ENCODE measurements at places on chromosomes 7 and 10. TPM values are rescaled to one million over a fixed set of nuclear protein-coding genes. Genes with fewer than 3 reads are reported as not detected.
A peak's percentile ranks its signal among the peaks of the same experiment; 100 is the strongest.

Gene FAM131B
- 18.5 TPM for total RNA-seq

Gene IFIT1
- total RNA-seq, result 1.2 TPM

Gene PRTFDC1
- 6.8 TPM for total RNA-seq

Gene FZD1
- total RNA-seq, result 0.61 TPM

Gene NRCAM
- total RNA-seq, result 2.3 TPM

Gene TMEM139
- 0.85 TPM for total RNA-seq

Gene UTF1
- 31.5 TPM for total RNA-seq

- no peak for DNase-seq
These were observed 150.0 kb downstream of the CHRM2 start for GRCh38 chr7:137018468-137018867.

GRCh38 chr10:90227217-90227656 is 525.8 kb downstream of the KIF20B start:
- no peak for DNase-seq

DNA sequence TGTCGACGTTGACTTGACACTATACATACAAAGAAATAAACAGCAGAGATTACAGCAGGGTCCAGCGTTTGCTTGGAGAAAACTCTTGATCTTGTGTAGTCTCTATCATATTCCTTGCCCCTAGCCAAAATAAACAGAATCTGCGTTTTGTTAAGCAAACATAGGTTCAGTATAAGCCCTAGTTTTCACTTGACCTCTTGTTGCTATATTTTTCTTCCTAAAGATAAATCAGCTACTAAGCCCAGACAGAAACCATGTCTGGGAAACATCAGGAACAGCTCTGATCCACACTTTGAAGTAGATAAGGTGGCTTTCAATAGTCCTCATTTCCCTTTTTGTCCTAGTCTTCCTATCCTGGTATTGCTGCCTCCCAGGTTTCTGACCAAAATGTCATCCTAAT is 328.2 kb upstream of the MAGI2 start:
- no peak for DNase-seq

DNA sequence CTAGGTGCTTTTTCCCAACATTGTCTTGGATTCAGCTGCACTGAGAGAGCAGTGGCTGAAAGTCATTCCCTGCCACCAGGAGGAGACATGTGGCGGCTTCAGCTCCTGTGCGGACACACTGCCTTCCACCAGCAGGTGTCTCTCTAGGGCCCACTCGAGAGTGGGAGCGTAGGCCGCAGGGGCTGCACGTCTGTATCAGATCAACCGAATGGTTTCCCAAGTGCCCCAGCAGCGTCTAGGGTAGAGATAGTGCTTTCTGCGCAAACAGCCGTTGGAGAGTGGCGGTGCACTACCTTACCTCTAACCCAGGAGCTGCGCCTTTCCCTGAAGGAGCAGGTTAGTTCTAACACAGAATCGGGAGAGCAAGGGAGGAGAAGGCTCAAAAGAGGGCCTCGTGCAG is 31.7 kb downstream of the PAPOLB start:
- DNase-seq, result peak; percentile 88

- no peak for DNase-seq
These were observed 28.1 kb upstream of the NAMPT start for GRCh38 chr7:106312906-106313305.

GRCh38 chr7:155807789-155808548 is 4.3 kb downstream of the SHH start:
- peak; percentile 45 for DNase-seq
